ENCODE measurements at places on chromosomes 7 and 10. TPM values are rescaled to one million over a fixed set of nuclear protein-coding genes. Genes with fewer than 3 reads are reported as not detected.

FAM13C gene
- total RNA-seq = not detected

PLEKHA1 gene
- 14.0 TPM for total RNA-seq

DNA sequence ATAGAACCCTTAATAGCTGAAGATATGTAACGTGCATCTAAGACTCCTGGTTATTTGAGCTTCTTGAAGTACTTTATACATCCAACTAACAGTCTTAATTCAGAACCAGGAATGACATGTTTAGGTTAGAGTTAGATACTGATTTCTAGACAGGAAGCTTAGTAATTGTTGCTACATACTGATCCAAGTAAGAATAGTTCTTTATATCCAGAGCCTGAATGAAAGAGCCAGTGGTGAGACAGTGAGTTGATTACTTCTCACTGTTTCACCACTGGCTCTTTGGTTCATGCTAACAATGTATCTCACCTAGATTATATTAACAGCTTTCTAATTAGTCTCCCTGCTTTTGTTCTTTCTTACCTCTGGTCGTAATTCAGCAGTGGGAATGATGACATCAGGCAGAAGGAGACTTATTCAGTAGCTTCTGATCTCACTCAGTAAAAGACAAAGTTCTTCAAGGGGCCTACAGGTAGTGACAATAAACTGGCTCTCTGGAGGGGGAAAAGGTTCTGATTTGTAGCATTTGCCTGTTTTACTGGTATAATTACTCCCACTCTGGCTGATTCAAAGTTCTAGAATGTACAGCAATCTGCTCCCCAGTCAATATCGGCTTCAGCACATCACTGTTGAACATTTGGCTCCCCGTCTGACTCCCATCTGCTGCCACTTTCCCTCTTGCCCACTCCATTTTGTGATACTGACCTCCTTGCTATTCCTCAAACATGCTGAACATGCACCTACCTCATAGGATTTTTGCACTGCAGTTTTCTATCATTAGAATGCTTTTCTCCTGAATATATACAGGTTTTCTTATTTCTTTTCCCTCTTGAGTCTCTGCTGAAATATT lies 29.1 kb downstream of the MCU start:
- DNase-seq = no peak

GRCh38 chr7:83161186-83161585 lies 1.5 kb downstream of the PCLO start:
- no peak for DNase-seq

- DNase-seq = no peak
Observed at GRCh38 chr10:91127341-91128082, 93.0 kb upstream of the PCGF5 start.

- DNase-seq = no peak
Observed at GRCh38 chr7:123769371-123769770, 20.6 kb upstream of the WASL start.

GRCh38 chr10:59741048-59741447 lies 12.2 kb downstream of the MRLN start:
- no peak for DNase-seq

CTBP2 gene
- 1.3 TPM for total RNA-seq

SYT15B gene
- total RNA-seq = 0.11 TPM

DNA sequence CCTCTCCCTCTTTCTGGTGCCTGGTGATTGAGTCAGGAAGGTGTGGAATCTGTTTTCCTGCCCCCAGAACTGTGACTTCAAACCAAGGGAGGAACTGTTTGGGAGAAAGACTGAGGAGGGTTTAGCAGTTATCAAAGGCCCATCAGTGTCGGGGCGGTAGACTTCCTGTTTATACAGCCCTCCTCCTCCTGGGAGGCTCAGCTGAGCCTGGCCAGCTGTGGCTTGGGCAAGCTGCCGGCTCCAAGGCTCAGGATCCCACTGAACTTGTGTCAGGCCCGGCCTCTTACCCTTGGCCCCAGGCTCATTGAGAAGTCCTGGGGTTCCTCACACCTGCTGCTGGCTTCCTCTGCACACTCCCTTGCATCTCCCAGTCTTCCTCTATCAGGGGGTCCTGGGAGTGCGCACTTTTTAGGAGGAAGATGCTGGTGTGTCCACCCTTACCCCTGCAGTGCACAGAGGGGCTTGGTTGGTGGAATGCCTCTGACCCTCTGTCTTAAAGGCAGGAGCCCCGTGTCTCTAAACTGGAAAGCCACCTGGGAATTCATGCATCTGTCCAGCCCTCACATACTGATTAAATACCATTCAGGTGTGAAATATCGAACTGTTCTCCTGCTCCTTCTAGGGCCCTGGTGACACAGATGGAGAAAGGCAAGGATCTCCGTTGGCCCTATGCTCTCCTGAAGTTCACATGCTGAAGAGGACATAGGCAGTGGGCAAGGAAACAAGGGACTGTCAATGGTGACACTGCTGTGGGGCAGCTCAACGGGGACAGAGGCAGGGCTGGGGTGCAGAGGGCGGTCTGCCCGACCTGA lies 32.4 kb downstream of the CXCL12 start:
- no peak for DNase-seq

- no peak for DNase-seq
Observed at GRCh38 chr7:151141855-151142685, 25.4 kb downstream of the GBX1 start.
